ENCODE measurements at places on chromosomes 1 and 21.

- DNase-seq: no peak
Observed at GRCh38 chr1:64530969-64531692, 61.2 kb downstream of the CACHD1 start.

DNA sequence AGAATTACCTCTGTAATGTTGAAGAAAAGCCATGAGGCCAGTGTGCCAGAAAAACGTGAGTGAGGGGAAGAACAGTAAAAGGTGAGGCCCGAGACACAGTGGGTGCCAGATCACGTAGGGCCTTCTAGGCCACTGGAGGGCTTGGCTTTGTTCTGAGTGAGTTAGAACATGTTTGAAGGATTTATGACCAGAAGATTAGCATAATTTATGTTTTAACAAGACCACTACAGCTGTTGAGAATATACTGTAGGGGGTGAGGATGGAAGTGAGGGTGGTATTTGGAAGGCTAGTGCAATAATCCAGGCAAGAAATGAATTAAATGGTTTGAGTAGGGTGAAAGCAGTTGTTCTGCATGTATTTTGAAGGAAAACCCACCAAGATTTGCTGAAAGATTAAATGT is 56.3 kb downstream of the LRRC8C start:
- DNase-seq: no peak

- no peak for DNase-seq
Observed at GRCh38 chr21:26127918-26128317, 42.7 kb downstream of the APP start.

GRCh38 chr1:55196433-55197035 is 18.6 kb downstream of the USP24 start:
- no peak for DNase-seq

DNA sequence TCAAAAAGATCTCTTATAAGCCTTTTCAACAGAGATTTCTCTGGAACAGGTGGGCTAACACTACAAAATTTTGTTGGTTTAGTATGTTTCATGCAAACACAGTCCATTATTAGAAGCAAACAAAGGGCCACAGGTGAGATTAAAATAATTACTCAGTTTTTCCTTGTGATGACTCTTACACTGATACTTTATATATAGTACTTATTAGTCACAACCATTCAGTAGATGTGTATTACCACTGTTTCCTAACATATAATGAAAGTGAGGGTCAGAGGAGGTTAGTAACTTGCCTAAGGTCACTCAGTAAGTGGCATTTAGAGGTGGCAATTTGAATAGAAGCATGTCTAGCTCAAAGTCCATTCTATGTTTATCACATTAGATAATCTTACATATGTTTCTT is 44.2 kb downstream of the CYYR1 start:
- no peak for DNase-seq

DNA sequence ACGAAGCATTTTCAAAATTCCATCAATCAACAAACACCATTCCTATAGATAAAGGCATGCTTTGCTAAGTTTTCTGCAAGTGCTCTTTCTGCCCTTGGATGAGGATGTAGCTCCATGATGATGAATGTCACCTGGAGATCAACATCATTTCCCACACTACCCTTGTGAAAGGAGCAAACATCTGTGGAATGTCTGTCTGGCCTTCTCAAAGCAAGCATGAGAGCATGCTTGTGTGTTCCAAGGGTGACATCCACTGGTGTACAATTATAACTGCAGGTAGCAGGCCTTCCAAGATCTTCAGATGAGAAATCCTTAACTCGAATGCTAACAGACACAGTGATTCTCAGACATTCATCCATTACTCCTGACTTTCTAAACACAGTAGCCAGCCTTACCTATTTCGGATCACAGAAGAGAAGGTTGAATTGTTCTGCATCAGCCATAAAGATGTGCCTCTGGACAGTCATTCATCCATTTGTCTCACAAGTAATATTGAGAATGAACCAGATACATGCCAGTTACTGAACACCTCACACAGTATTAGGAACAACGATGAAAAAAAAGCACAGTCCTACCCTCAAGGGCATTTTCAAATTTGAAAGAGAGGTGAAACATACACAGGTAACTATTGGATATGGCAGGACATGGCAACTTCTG is 162.4 kb downstream of the TPR start:
- no peak for DNase-seq

GRCh38 chr1:984476-984814 is 2.6 kb upstream of the PERM1 start:
- DNase-seq: no peak

DNA sequence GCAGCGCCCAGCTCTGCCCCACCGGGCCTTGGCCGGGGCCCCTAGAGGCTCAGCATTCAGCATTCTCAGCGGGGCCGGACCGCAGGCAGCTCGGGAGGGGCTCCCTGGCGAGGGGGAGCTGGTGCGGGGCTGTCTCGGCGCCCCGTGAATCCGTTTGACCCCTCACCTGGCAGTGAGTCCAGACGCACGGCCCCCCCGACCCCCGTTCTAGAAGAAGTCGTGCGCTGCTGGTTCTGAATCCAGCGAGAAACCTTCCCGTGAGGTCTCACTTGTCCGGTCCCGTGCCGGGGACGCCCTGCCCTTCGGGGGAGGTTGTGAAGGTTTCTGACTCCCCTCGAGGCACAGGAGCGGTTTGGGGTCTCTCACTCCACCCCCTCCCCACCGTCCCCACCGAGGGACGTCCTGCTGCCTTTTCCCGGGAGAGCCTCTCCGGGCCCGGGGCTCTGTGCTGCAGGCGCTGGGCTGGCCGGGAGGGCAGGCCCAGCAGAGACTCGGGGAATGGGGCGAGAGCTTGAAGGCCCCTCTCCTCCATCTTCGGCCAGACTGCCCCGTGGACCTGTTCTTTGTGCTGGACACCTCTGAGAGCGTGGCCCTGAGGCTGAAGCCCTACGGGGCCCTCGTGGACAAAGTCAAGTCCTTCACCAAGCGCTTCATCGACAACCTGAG is 655 bp downstream of the COL6A1 start:
- no peak for DNase-seq

DNA sequence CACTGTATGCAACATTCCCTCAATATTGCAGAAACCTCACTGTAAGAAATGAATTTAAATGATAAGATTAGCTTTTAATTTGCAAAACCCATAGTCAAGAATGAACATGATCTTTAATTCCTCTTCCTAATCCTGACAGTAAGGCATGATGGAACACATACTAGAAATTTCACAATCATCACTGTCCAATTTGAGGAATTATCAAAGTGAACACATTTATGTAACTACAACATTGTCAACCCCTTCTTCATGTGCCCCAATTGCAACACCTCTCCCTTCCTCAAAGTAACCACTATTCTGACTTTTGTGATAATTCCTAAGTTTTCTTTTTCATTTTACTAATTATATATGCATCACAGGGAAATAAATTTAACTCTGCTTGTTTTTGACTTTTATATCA is 103.1 kb downstream of the LHX8 start:
- DNase-seq: no peak

DNA sequence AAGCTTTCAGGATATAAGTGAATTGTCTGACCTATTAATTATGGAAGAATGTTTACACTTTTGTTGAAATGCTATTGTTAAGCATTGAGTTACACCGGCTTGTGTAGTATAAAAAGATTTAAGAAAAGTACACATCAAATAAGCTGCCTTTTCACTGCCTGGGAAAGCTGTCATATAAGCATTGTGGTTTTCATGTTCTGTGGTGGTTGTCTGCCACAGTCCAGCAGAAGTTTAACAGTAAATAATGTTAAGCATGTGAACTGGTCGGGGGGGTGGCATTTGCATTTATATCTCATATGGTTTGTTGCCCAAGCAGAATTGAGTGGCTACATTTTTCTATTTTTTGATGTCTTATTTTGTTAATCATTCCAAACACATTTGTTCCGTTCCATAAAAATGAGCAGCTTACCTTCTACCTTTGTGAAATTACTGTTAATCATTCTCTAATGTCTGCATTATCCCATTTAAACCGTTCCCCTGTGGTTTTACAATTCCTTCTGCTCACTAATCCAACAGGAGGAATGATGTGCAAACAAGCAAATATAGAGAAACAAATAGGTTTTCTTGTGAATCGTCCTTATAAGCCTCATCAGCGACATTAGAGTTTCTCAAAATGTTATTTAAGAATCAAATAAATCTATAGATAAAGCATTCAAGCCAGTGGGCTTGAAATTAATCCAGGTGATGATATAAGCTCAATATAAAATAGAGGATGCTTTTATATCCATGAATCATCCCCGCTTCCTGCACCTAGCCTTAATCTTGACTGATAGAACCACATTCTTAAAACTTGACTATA is 160.8 kb upstream of the SAMSN1 start:
- no peak for DNase-seq

DNA sequence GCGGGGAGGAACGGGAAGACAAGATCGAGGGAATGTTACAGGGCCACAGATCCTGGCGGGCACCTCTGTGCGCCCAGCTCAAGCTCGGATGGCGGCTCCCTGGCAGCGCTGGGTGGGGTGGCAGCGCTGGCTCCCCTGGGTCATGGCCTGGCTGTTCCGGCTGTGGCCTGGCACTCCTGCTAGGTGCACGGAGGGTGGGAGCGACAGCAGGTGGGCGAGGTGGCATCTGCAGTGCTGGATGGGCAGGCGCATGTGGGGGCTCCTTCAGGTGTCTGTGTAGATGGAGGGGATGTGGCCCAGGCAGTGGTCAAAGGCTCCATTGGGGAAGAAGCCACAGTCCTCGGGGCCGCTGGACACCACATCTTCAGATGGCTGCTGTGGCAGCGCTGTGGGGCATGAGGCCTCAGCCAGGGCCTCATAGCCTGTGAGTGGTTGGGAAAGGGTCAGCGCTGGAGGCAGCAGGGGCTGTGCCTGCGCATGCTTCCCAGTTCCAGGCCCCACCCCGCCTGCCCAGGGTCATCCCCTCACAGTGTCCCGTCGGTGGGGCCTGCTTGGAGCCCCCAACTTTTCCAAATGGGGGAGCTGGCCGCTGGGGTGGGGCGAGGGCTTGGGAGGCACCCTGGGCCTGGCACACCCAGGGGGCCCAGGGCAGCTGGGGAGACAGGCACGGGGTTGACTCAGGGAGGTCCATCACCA is 47.3 kb downstream of the DMRTB1 start:
- no peak for DNase-seq

GRCh38 chr1:77319036-77319705 is 37.4 kb downstream of the AK5 start:
- DNase-seq: no peak

GRCh38 chr1:94504601-94505000 is 37.0 kb downstream of the F3 start:
- DNase-seq: no peak

- no peak for DNase-seq
Observed at GRCh38 chr1:158445376-158445775, 16.3 kb upstream of the OR10K1 start.

DNA sequence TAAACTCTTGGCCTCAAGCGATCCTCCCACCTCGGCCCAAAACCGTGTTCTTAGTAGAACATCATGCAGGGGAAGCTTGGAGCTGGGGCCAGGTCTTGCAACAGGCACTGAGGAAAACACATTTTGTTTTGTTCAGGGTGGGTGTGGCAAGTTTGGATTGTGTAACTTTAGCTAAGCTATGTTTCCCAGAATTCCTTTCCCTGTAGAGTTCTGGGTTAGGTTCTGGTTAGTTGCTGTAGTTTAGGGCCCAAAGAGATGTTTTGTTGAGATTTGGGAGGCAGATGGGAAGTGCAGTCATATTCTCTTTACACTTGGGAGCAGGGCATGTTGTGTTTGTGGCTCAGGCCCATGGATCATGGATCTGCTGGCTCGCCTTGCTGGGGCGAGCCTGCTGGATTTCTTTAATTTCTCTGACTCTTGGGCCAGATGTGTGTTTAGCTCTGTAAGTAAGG is 24.0 kb downstream of the PLA2G5 start:
- no peak for DNase-seq

- no peak for DNase-seq
Observed at GRCh38 chr1:184910691-184911091, 63.6 kb downstream of the NIBAN1 start.

- no peak for DNase-seq
Observed at GRCh38 chr1:238191170-238191569, 300.4 kb upstream of the ZP4 start.

DNA sequence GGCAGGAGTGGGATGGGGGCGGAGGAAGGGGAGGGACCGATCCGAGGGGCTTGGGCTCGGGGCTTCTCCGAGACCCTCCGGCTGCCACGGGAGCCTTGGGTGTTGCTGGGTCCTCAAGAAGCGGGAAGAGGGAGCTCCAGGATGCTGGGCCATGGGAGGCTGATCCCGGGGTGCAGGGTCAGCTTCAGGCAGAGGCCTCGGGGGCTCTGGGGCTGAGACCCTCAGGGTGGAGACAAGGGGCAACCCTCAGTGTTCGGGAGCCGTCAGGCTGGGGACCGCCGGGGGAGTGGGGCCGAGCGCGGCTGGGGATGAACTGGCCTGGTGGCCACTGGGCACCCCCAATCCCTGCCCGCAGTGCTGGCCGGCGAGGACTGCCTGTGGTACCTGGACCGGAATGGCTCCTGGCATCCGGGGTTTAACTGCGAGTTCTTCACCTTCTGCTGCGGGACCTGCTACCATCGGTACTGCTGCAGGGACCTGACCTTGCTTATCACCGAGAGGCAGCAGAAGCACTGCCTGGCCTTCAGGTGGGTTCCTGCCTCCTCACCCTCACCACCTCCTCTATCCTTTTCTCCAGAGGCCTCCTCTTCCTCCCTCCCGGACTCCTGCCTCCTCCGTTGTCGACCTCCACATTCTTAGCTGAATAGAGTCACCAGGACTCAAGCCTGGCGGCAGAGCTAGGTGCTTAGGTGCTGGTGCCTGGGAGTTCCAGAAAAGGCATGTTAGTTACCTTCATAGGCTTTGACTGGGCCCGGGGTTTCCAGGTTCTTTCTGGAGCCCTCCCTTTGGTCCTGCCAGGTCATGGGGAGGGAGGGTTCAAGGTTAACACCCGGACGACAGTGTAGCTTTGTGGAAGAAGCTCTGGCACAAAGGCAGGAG is 631 bp downstream of the SHISA4 start:
- no peak for DNase-seq

DNA sequence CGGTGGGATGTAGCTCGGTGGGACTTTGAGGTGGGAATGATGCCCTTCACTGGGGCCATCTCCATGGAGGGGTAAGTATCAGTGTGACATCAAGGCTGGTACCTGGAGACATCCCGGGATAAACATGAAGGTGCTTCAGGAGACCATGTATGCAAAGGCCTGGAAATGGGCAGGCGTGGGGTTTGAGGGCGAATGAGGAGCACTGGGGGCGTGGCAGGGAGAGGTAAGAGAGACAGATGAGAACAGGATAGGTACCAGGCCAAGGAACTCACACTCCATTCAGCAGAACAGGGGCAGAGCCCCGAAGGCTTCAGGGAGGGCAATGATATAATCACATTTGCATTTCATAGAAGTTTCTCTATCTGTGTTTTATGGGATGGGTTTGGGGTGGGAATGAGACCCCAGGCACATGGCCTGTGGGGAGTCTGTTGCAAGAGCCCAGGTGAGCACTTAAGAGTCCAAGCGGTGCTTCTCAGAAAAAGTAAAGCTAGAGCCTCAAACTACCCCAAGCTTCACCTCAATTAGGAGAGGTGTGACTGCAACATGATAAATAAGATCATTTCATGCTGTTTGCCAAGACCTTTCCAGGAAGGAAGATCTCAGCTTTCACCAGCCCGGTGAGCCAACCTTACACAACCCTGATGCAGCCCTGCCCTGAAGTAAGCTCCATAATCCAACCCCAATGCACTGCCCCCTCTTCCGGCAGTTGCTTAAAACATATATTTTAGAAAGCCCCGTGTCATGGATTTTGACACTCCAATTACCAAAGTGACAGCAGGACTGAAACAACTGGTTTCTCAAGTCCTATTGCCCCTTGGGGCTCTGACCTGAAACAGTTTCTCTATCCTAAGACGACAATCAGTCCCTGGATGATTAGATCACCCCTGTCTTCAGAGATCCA is 7.4 kb downstream of the S100A9 start:
- no peak for DNase-seq

Measured in stimulated activated CD8-positive, alpha-beta memory T cell treated with anti-CD3 and anti-CD28 coated beads, Interleukin-12 subunit alpha, Interleukin-12 subunit beta, amount 100 ng/mL, for 1 hour (primary cell).